ENCODE measurements at places on chromosomes 3 and 15.

DNA sequence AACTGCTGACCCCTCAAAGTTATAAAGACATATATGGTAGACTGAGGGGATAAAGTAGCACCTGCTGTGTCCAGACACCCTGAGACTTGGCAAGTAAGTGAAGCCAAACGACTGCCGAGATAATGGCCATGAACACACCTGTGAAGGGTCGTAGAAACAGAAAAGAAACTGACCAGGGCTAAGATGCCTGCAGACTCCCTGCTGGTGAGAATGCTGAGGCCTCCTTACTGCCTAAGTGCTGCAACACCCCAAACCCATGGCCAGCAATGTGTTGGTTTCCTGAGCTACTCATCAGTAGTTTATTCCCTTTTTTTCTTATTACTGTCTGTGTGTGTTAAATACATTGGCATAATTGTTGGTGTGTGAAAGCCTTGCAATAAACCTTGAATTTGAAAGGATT, 233.8 kb downstream of the ZNF385D start:
- no peak for DNase-seq

DNA sequence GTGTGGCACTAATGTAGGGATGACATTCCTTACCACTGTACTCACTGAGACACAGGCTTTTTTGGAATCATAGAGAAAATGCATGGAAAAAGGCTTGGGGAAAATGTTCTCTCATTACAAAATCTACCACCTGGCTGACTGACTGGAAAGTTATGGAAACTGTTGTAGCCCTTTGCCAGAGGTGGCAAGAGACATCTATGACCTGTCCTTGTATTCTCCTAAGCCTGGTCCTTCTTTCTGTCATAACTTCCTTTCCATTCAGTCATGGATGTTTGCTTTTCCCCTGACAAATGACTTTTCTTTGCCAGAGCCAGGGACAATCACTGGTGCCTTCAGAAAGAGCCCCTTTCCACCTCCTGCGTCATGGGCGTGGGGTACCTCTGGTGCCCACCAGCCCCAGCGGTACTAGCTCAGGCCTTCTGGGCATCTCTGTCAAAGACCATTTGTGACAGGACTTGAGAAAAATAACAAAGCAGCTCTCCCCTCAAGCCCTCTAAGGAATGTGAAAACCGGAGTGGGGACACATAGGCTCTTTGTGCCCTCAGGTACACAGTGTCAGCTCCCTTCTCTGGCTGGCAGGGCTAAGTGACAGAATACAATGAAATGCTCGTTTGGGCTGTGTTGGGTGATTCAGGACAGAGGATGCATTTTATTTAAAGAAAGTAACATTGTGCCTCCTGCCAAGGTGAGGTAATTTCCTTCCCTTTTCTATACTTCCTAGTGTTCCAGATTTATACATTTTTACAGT, 381.1 kb upstream of the RASGRP1 start:
- DNase-seq, result no peak

- no peak for DNase-seq
Measured at GRCh38 chr3:68060910-68061309, 406.5 kb upstream of the SUCLG2 start.

- no peak for DNase-seq
Measured at GRCh38 chr3:197197334-197197733, 101.1 kb downstream of the DLG1 start.

DNA sequence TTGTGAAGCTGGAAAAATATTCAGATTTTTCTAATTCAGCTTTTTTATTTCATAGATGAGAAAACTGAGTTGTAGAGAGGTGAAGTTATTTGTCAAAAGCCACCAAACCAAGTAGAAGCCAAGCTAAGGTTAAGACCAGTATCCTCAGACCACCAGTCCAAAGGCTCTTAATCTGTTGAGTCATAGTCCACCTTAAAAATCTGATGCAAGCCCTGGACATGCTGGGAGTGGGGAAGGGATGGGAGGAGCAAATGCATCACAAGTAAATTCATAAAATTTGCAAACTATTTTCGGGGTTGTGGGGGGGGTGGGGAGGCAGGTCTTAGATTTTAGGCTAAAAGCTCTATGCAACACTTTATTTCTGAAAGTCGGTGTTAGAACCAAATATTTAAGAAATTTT, 307.7 kb upstream of the SEMA6D start:
- no peak for DNase-seq

DNA sequence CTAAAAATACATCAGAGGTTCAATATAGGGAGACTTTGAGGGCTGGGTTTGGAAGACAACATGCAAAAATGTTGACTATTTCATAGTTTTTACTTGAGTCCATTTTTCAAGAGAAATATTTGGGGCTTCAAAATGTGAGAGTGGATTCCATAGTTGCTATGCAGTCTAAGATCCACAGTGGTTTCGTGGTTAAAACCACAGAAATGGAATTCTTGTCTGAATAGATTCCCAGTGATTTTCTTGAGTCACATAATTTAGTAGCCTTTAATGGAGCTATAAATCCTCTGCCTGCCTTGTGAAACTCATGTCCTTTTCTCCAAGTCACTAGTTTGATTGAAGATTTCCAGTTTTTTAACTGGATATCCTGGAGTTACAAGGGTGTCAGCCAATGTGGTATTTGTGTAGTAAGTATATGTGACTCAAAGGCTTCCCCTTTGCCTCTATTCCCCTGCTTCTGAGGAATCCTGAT, 94.7 kb upstream of the RBMS3 start:
- no peak for DNase-seq

DNA sequence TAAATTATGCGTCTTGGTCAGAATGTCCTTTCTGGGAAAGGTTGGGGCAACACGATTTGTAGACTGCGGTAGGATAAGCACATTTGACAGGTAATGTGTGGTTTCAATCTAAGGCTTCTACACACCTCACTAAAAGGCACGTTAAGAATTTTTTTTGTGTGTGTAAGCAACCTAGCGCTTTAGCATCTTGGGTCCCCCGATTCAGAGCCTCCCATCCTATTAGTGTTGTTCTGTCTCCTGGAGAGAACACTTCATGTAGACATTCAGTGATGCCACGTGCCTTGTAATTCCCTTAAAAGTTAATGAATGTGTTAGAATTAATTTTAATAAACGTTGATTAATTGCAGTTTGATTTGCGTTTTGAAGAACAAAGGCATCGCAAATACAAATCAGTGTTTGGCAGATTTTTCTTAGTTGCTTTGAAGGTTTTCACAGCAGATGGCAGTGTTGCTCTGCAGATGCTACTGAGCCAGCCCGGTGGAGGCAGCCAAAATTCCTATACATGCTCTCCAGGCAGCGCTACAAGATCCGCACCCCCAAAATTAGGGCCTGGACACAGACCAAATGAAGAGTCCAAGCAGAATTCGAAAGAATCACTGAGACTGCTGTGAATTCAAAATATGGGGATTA, 63.5 kb downstream of the OTOL1 start:
- no peak for DNase-seq

DNA sequence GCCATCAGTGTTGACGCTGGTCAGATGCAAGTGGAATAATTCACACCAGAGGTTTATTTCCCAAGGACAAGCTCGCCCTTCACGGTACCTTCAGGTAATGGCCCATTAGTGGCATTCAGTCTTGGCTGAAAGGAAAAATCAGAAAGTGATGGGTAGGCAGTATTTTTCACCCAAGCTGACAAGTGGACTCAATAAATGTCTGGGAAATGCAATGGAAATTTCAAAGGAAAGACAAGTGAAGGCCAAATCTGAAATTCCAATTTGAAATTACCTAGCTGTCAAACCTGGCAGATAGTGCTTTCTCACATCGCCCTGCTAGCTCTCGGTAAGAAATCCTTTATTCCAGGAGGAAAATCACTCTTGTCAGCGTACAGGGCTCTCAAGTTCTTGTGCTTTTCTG, 413.5 kb downstream of the OCA2 start:
- DNase-seq, result no peak

- no peak for DNase-seq
Measured at GRCh38 chr3:182500289-182500688, 293.0 kb upstream of the ATP11B start.

DNA sequence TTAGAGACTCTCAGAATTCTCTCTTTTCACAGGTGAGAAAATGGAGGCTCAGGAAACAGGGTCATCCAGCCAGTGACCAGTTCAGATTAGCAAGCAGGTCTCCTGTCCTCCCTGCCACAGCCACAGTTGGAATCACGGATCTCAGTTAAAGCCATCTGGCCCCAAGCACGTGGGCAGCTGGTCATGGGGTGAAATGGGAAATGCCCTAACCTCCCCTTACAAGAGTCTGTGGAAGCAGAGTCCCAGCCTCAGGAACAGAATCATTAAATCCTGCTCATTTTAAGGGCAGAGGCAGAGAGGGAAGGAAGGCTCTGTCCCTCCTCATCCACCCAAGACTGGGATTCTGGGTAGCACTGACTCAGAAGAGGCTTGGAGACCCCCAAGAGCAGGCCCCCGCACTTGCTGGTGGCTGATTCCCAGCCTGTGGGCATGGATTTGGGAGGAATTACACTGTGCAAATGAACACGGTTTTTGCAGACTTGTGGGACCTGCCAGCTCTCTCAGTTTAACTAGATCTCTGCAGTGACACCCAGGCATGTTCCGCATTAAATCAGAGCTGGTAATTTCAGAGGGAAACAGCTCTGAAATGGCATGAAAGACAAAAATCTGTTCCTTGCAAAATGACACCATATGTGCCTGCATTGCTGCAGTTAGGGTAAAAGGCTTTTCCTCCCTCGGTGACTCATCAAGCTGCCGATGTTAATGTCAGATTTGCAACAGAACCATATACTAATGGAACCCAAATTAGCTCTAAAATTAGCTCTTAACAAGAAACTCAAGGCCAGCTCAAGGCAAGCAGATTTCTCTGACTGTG, 89.0 kb downstream of the BDH1 start:
- no peak for DNase-seq

- no peak for DNase-seq
Measured at GRCh38 chr3:195918176-195918575, 9.8 kb upstream of the TNK2 start.

DNA sequence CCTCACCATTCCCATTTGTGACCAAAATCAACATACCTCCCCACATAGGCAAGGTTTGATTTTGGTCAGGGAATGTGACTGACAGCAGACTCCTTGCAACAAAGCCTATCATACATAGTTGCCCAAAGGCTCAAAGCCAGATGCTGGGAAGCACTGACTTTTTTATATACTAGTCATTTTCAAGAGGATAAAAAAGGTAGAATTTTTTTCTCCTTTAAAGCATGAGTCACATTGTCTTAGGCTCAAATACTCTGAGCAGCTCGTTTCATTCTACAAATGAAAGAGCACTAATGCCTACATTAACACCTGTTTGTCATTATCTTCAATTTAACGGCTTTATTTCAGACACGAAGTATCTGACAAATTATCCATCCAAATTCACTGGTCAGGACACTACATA, 36.2 kb downstream of the ICE2 start:
- no peak for DNase-seq

DNA sequence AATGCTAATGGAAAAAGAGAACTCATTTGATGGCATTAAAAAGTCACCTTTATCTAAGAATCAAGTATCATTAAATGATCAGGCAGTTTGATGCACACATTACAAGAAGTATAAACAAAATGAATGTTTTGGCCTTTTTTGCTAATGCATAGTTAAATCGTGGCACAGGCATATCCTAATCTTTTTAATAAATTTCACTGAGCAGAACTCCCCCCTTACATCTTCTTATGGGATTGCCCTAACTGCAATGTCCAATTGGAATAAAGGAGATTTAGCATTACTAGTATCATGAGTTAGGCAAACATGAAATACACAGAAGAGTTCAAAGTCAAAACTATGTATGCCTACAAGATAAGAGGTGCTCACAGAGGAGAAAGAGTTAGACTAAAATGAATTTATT, 32.7 kb downstream of the USF3 start:
- DNase-seq, result no peak

GRCh38 chr3:79086514-79086913, 681.3 kb downstream of the ROBO1 start:
- DNase-seq, result no peak

GRCh38 chr3:124277144-124277890, 285.4 kb upstream of the ROPN1 start:
- no peak for DNase-seq

DNA sequence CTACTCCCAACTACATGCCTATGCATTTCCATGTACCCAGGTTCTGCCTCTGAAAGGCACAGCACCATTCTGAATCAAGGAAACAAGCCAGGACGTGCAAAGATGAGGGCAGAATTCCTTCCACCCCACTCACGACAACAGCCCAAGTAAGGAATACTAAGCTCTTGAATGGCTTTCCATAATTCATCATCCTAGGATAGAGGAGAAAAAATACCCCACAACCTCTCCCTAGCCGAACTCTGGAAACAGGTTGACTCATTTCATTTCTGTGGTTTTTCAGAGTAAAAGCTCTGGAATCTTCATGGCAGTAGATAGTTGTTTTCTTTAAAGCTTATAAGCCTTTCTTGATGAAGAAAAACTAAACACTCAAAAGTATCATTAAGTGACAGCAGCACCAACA, 77.8 kb downstream of the PDZRN3 start:
- DNase-seq, result no peak

DNA sequence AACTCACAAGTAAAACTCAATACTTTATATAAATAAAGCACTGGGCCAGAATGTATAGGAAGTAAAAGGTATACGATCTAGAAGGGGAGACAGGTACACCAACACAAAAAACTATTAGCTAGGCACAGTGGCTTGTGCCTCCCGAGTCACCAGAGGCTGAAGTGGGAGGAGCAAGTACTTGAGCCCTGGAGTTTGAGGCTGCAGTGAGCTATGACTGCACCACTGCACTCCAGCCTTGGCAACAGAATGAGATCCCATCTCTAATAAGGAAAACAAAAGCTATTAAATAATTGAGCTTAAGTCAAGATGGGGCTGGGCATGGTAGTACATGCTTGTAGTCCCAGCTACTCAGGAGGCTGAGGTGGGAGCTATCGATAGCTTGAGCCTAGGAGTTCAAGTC, 17.0 kb downstream of the PIK3CB start:
- no peak for DNase-seq

GRCh38 chr3:117630885-117631284, 921.3 kb downstream of the TUSC7 start:
- DNase-seq, result no peak

DNA sequence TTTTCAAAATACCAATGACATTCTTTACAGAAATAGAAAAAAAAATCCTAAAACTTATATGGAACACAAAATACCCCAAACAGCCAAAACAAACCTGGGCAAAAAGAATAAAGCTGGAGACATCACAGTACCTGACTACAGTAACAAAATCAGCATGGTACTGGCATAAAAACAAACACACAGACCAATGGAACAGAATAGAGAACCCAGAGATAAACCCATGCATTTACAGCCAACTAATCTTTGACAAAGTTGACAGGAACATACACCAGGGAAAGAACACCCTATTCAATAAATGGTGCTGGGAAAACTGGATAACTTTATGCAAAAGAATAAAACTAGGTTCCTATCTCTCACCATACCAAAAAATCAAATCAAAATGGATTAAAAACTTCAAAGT, 36.4 kb downstream of the SCAPER start:
- DNase-seq, result no peak

GRCh38 chr3:185979721-185980121, 41.9 kb upstream of the TRA2B start:
- DNase-seq, result no peak

GRCh38 chr3:101536266-101536665, 23.3 kb upstream of the SENP7 start:
- no peak for DNase-seq
